Central memory CD8-positive, alpha-beta T cell (primary cell): ENCODE measurements at places on chromosomes 16 and 17.

GRCh38 chr17:61756561-61756960 lies 106.8 kb downstream of the BRIP1 start:
- DNase-seq = no peak

DNA sequence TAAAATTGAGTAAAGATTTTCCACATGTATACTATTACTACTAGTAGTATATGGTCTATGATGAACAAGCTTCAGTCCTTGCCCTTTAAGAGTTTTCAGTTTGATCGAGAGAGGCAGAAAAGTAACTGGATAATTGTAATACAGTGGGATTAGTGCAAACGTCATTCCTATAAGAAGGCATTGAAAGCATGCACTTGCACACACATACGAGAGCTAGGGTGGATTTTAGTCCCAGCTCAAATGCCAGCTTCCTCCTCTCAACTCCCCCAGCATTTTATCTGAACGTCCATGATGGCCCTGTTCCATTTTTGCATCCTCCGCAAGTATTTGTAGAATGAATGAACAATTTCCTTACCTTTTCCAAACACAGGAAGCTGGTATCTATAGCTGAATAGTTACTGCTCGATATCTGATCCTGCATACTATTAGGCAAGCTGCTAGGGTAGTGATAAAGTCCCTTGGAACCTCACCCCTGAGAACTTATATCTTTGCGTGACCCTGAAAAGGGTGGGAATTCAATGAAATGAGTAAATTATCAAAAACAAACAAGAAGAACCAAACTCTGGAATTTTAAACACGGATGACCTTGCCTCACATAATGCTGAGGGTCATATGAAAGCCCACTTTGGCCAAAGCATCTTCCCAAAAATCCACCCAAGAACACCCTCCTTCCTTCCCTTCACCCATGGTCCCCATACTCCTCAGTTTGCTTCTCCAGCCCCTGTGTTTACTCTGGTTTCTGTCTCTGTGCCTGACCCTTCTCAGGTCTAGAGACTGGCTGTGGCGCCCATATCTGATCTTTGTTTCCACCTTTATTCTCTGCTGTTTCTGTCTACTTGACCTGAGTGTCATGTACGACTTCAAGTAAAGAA lies 60.5 kb downstream of the TMEM100 start:
- no peak for DNase-seq

GRCh38 chr17:80097844-80098691 lies 3.3 kb upstream of the GAA start:
- DNase-seq = no peak

DNA sequence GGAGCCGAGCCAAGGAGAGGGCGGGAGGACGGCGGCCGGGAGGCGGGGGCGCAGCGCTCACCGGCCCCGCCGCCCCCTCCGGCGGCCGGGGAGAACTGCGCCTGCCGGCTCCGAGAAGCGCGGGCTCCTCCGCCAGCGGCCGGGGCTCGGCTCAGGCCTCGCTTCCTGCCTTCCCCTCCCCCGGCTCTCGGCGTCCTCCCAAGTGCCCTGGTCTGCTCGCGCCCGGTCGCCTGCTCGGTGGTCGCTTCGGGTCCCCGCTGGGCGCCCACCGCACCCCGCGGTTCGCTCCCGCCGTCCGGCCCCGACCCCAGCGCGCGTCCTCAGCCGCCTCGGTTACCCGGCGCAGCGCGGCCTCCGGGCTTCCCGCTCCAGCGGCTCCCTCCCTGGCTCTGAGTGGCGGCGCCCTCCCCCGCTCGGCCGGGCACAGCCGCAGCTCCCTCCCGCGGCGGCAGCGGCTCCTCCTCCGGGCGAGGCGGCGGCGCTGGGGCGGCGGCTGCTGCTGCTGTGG lies 313 bp downstream of the UBTF start:
- DNase-seq = peak; percentile 62
